Activated naive CD4-positive, alpha-beta T cell treated with anti-CD3 and anti-CD28 coated beads, Interleukin-2, amount 10 ng/mL, durations not matched to agents 7 days and 5 days (primary cell): ENCODE measurements at places on chromosomes 2 and 18.

DNA sequence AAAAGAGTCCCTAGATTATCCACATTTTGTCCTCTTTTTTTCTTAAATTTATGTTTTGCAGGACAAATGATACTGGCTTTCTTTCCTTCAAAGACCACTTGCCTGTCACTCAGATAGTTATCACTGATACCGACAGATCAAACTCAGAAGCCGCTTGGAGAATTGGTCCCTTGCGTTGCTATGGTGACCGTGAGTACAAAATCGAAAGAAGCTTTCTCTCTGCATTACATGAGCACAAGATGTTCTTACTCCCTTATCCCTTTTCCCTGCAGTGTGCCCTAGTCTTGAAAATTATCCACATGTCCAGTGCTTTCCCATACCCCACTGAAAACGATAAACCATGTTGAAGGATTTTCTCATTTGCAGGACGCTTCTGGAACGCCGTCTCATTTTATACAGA is 738.5 kb downstream of the CNTNAP5 start:
- H3K4me3 ChIP-seq = no peak overlapping the region
- no peaks in the 10 kb centered on the region for H3K4me1 ChIP-seq
- H3K36me3 ChIP-seq = no peaks in the 10 kb centered on the region
- DNase-seq = no peak
- no peaks in the 10 kb centered on the region for H3K27me3 ChIP-seq

- H3K36me3 ChIP-seq = no peaks in the 10 kb centered on the region
- no peaks in the 10 kb centered on the region for H3K4me1 ChIP-seq
- no peak for DNase-seq
These were observed 528.5 kb downstream of the DSC3 start for GRCh38 chr18:30514059-30514458.

GRCh38 chr2:104872866-104873688 is 19.2 kb downstream of the POU3F3 start:
- peak overlapping the region; percentile 51 for H3K4me3 ChIP-seq
- H3K27ac ChIP-seq = no peak overlapping the region
- H3K36me3 ChIP-seq = no peaks in the 10 kb centered on the region
- H3K4me1 ChIP-seq = peaks cover 14% of the 10 kb centered on the region
- peaks cover 79% of the 10 kb centered on the region for H3K27me3 ChIP-seq

DNA sequence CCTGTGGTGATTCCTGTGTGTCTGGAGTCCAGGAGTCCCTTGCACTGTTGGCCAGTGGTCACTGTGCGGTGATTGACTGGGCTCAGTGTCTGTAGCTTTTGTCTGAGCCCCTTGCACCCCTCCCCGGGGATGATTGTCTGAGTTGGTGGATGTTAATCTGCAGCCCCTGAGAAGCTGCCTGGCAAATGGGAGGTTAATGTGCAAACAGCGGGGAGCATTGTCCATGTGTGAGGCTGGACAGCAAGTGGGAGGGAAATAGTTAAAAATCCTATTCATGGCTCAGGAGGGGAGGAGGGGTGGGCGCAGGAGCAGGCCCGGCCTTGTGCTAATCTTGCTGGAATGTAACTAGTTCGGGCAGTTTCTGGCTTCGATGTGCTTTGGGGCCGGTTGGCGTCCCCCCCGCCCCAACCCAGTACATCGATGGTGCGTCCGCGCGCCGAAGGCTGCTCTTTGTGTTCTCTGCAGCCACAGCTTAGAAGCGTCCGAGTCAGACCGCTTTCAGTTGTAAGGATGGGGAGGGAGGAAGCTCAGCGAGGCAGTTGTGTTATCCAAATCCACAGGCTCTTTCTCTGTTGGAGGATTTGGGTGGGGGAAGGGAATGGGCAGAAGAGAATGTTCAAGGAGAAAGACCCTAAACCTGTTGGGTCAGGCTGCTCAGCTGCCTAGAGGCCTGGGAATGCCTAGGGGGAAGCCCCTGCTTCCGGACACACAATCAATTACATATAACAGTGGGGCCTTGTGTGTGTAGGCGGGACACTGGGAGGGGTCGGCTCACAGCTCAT is 71.8 kb downstream of the TGOLN2 start:
- no peak overlapping the region for H3K27ac ChIP-seq
- no peak for DNase-seq
- peaks cover 13% of the 10 kb centered on the region for H3K27me3 ChIP-seq

GRCh38 chr18:77993188-77993981 is 743.7 kb downstream of the GALR1 start:
- no peaks in the 10 kb centered on the region for H3K36me3 ChIP-seq
- H3K4me1 ChIP-seq = no peaks in the 10 kb centered on the region
- no peaks in the 10 kb centered on the region for H3K27me3 ChIP-seq
- DNase-seq = no peak

GRCh38 chr2:228602288-228602687 is 420.8 kb upstream of the SPHKAP start:
- H3K4me1 ChIP-seq = no peaks in the 10 kb centered on the region
- H3K27me3 ChIP-seq = no peaks in the 10 kb centered on the region
- H3K27ac ChIP-seq = no peak overlapping the region
- H3K4me3 ChIP-seq = no peak overlapping the region

DNA sequence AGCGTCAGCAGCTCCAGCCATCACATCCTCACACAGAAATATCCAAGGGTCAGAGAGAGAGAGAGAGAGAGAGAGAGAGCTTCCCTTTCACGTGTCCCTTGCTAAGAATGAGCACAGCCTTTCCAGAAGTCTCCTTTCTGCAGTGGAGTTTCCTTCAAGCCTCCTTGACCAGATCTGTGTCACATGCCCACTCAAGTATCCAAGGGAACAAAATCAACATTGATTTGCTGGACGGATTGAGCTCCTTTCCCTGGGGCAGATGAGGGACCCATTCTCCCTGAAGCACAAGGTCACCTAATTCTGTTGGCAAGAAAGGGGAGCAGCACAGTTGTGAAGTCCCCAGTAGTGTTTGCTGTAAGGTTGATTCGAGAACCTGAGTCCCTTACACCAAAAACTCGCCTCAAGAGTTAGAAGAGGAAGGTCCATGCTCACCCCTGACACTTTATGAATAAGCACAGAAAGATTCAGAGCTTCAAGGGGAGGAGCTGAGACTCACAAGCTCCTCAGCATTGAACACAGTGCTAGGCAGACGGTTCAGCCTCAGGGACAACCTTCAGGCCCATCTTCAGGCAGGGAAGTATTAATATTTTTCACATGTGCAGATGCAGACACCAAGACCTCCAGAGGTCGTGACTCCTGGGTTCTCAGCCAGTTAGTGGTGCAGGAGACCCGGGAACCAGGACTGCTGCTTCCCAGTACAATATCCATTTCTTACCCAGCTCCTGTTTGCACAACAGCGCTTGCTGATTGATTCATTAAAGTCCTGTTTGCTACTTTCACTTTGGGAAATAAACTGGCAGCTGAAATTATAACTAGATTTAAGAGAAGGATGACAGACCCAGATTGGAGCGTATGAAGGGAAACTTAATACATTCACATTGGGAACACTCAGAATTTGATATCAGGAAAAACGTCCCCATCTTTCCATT is 38.2 kb upstream of the MARCO start:
- no peaks in the 10 kb centered on the region for H3K27me3 ChIP-seq
- H3K4me3 ChIP-seq = no peak overlapping the region
- no peak for DNase-seq
- no peaks in the 10 kb centered on the region for H3K36me3 ChIP-seq

GRCh38 chr18:8290435-8290834 is 318.8 kb upstream of the RAB12 start:
- no peaks in the 10 kb centered on the region for H3K36me3 ChIP-seq
- H3K27ac ChIP-seq = no peak overlapping the region
- no peak for DNase-seq

DNA sequence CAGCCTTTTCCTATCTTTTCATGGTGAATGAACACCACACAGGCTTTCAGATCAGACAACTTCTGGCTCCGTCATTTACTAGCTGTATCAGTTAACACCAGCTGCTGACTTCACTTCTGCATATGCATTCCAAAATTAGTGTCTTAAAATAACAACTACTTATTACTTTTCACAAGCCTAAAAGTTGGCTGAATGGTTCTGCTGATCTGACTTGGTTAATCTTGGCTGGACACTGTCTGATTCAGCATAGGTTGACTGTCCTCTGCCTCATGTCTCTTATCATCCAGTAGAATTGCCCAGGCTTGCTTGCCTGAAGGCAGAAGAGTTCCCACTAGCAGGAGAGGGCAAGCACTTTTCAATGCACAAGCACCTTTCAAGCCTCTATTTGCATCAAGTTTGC is 72.7 kb downstream of the MARCHF4 start:
- no peak overlapping the region for H3K4me3 ChIP-seq
- H3K4me1 ChIP-seq = peaks cover 11% of the 10 kb centered on the region
- H3K27ac ChIP-seq = no peak overlapping the region

DNA sequence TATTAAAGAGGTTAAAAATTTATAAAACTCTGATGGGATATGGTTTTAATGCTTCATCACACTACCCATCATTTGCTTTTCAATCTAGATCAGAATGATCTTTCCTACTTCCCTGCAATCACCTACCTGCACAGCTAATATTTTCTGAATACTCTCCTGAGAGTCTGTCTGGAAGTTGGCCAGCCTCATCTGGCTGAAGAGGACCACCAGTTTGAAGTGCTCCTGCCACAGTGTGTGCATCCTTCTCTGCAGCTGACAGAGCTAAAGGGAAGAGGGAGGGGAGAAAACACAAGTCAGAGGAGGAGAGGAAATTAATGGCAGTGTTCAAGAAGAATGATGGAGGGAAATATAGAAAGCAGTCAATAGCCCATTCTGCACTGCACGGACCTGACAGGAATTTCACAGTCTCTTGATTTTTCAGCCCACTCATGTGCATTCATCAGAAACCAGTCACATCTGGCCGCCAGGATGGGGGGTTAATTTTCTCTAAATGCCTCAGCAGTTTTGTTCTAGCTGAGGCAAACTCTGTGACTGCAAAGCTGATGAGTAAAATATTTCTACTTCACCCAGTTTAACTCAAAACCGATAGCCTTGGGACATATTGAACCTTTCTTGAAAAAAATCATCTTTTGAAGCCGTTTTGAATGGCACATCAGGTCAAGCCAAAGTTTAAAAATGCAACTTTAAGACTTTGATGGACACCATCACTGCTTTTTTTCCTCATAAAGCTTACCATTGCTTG is 201.8 kb upstream of the KLHL14 start:
- H3K27ac ChIP-seq = no peak overlapping the region
- no peaks in the 10 kb centered on the region for H3K36me3 ChIP-seq
- H3K4me1 ChIP-seq = no peaks in the 10 kb centered on the region
- DNase-seq = no peak
- H3K4me3 ChIP-seq = no peak overlapping the region
- no peaks in the 10 kb centered on the region for H3K27me3 ChIP-seq

- H3K27ac ChIP-seq = no peak overlapping the region
- no peaks in the 10 kb centered on the region for H3K4me1 ChIP-seq
- H3K4me3 ChIP-seq = no peak overlapping the region
- no peaks in the 10 kb centered on the region for H3K36me3 ChIP-seq
These were observed 122.3 kb downstream of the HNMT start for GRCh38 chr2:138086576-138086975.

- no peaks in the 10 kb centered on the region for H3K36me3 ChIP-seq
- no peak for DNase-seq
- peaks cover 21% of the 10 kb centered on the region for H3K4me1 ChIP-seq
- H3K27me3 ChIP-seq = peaks cover 4% of the 10 kb centered on the region
- H3K4me3 ChIP-seq = no peak overlapping the region
These were observed 784.8 kb upstream of the ID2 start for GRCh38 chr2:7896940-7897487.

DNA sequence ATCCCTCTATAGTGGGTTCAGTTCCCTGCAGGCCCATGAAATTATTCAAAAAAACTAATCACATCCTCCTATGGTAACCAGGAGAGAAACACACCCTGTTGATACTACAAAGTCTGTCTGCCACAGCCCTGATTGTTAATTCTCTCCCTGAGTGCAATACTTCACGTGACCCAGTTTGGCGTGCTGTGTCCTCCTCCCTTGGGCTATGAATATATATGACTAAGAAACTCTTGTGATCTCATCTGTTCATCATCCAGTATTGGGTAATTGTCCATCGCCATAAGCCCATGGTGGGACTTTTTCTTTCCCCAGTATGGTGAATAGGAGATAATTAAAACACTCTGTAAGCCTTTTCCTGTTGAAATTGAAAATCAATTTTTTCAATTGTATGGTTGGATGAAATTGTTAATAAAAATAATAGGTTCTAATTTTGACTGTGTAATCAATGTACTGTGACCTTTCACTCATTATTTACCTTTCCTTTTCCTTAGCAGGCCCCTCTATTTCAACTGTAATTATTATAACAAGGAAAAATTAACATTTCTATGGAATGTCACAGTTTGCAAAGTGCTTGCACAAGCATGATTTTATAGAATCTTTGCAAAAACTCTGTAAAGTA is 1822.6 kb downstream of the SUCLG1 start:
- no peak for DNase-seq
- no peaks in the 10 kb centered on the region for H3K36me3 ChIP-seq
- H3K27me3 ChIP-seq = no peaks in the 10 kb centered on the region
- no peak overlapping the region for H3K27ac ChIP-seq

DNA sequence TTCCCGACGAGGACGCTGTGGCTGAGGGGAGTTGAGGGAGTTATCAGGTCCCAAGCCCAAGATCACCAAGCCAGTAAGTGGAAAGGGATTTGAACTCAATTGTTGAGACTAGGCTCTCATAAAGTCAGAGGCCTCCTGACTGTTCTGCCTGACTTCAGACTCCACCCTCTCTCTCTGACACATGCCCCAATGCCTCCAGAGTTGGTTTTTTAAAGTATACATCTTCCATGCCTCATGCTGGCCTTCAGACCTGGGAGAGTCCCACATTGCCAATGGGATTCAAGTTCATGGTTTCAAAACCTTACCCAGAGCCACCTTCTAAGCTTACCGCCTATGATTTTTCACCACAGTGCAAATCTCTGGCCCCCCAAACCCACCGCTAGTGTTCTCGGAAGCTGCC is 100.8 kb downstream of the RTN4 start:
- no peaks in the 10 kb centered on the region for H3K36me3 ChIP-seq
- DNase-seq = no peak
- no peak overlapping the region for H3K4me3 ChIP-seq
- H3K4me1 ChIP-seq = peaks cover 2% of the 10 kb centered on the region
- peaks cover 12% of the 10 kb centered on the region for H3K27me3 ChIP-seq

- H3K36me3 ChIP-seq = no peaks in the 10 kb centered on the region
- DNase-seq = no peak
- H3K4me1 ChIP-seq = no peaks in the 10 kb centered on the region
- H3K27ac ChIP-seq = no peak overlapping the region
- no peak overlapping the region for H3K4me3 ChIP-seq
- peaks cover 5% of the 10 kb centered on the region for H3K27me3 ChIP-seq
These were observed 174.2 kb upstream of the EPAS1 start for GRCh38 chr2:46123013-46123412.

DNA sequence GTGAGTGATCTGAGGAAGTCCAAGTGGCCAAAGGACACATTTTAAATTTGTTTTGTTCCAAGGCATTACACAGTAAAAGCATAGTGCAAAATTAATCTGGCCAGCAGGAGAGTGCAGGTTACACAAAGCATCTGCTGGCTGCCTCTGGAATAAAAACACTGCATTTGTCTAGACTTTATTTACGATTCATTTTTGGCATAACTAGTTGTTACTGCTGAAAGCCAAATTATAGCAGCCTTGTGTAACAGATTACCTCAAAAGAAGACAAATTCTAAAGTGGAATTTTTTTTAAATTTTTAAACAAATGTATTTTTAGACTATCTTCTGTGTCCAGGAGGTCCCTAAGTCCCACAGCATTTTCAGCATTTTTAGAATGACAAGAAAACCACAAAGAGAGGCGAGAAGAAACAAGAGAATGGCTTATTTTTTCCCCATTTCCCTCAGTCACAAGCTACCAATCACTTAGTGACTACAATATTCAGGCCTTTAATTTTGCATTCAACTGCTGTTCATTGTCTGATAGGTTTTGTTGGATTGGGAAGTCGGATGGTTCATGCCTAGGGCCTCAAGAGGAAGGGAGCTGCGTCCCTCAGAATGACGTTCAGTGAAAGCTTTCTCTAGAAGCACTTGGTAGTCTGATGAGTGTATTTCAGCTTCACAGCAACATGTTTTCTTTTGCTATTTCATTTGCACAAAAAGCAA is 46.0 kb downstream of the TMEFF2 start:
- no peaks in the 10 kb centered on the region for H3K27me3 ChIP-seq
- H3K27ac ChIP-seq = no peak overlapping the region
- DNase-seq = no peak
- no peaks in the 10 kb centered on the region for H3K36me3 ChIP-seq
